ENCODE measurements at places on chromosomes 5 and 9.
A peak's percentile ranks its signal among the peaks of the same experiment; 100 is the strongest.

DNA sequence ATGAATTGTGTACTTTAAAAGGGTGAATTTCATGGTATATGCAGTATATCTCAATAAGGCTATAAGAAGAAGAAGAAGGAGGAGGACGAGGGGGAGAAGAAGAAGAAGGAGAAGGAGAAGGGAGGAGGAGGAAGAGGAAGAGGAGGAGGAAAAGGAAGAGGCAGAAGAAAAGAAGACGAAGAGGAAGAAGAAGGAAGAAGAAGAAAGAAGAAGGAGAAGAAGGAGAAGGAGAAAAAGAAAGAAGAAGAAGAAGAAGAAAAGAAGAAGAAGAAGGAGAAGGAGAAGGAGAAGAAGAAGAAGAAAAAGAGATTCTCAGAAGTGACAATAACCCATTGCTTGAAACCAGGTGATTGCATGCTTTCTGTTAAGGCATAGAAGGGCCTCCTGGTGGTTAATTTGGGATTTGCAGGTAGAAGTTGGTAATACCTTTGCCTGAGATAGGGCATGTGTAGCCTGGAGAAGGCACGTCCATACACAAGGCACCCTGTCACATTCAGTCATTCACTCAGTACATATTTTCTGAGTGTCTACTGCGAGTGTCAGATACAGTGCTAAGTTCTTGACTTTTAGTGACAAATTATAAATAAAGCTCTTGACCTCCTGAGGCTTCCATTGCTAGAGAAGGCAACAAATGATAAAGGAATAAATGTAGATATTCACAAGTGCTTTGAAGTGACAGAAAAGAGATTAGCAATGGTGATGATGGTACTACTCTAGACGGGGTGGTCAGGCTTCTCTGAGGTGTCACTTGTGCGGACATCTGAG is 231.3 kb downstream of the NPR3 start:
- no peak for DNase-seq

GRCh38 chr5:180594311-180595045 is 3.2 kb upstream of the SCGB3A1 start:
- DNase-seq, result no peak

DNA sequence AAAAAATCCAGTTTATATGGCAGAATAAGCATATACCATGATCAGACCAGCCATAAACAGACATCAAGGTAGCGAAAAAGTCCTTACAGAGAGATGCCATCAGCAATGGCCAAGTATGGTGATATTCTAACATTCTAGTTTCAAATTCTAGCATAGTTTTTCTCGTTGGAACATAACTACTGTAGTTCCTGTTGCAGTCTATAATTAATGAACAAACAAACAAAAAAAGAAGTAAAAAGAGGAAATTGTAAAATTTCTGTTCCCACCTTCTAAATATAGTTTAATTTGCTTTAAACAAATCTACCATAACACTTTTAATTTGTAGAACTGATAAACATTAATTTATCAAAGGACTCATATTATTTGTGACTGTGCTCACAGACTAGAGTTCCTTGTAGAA is 9.9 kb upstream of the CD180 start:
- no peak for DNase-seq

DNA sequence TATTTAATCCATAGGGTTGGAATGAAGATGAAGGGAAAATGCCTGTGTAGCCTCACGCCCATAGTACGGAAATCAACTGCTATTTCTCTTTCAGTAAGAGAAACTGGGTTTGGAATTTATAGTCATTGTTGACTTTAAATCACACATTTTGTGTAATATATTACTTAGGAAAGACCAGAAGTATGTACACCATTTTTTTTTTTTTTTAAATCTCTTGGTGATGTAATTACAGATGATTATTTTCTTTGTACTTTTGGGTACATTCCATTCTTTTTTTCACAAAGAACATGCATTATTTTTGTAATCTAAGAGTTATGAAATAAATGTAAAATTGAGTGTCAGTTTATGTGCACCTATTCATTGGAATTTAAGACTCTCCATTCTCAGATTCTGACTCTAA is 45.7 kb downstream of the POC5 start:
- no peak for DNase-seq

DNA sequence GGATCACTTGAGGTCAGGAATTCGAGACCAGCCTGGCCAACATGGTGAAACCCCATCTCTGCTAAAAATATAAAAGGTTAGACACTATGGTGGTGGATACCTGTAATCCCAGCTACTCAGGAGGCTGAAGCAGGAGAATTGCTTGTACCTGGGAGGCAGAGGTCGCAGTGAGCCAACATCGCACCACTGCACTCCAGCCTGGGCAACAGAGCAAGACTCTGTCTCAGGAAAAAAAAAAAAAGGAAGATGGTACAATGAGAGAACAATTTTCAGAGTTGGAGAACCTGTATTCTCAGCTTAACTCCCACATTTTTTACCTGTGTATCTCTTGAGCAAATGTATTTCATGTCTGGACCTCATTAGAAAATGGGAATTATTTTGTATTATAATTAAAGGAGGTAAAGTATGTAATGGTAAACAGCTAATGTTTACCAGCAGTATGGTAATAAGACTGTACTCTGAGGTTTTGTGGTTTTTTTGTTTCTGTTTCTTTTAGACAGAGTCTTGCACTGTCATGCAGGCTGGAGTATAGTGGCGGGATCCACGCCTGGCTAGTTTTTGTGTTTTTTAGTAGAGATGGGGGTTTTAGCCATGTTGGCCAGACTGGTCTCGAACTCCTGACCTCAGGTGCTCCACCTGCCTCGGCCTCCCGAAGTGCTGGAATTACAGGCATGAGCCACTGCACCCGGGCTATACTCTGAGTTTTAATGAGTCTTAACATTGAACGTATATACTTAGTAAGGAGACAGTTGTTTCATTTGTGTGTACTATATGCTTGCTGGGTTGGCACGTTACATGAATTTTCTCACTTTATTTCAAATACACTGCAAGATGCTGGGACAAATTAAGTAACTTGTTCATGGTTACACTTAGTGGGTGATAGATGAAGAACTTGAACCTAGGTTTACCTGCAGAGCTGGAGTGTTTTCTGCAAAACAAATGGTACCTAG is 16.2 kb downstream of the UHRF2 start:
- DNase-seq, result no peak

DNA sequence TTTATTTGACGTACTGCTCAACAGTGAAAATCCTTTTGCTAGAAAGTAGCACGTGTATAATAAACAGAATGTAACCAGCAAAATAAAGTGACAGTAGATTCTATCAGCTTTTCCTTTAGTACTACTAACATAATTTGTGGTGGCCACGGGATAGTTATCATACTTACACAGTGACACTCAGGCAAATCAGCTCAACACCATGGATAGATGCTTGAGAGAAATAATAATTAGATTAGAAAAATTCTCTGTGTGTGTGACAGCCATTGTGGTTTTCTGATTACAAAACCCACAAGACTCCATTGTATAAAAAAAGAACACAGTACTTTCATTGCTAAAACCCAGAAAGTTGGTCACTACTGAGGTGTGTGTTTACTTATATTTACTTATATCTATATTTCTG is 101.1 kb downstream of the MUSK start:
- DNase-seq, result no peak

GRCh38 chr5:173278172-173278571 is 43.2 kb upstream of the NKX2-5 start:
- no peak for DNase-seq

DNA sequence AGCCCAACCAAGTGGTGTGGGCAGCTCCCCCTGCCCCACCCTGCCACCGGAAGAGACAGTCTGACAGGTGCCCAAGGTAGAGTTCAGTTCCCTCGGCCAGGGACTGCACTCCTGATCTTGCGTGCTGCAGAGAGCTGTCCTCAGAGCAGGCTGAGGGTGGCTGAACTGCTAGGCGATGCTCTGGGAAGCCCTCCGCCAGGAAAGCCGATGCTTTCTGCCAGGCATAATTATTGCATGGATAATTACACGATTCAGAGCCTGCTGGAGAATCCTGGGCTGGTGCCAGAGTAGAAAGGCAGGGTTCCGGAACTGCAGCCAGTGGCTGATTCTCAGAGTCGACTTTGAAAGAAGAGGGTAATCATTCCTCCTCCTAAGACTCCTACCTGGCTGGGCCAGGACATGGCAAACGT is 19.3 kb downstream of the KCNIP1 start:
- no peak for DNase-seq

DNA sequence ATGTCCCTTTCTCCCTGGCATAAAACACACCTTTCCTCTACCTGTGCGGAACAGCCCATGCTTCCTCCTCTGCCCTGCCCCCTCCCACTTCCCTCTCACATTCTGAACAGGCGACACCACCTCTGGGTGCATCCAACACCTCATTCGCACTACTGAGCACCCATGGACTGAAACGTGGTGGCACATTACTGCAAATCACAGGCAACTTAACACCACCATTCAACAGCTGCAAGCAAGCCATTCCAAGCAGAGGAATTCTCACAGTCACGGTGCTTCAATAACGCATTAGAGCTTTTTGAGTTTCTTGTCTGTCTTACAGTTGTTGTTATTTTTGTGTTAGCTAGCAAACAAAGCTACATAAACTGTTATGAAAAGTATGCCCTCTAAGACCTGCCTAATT is 298.2 kb upstream of the TAS2R1 start:
- DNase-seq, result no peak

GRCh38 chr5:142095035-142095434 is 13.5 kb upstream of the NDFIP1 start:
- DNase-seq, result no peak

DNA sequence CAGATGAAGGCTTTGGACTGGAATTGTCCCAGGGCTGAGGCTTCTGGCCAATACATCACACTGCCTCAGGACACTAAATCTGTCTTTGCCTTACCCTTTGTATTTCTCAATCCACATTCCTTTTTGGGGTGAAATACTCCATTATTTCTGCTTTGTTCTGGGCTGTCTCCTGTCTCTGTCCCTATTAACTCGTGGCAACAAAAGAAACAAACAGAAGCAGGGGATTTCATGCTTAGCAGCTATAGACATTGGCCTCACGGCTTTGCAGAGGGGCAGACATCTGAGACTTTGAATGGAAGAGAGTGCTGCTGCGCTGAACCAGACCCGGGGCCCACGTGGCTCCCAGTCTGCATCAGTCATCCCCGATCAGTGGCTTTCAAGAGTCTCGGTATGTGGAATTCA is 129.7 kb downstream of the ARL15 start:
- no peak for DNase-seq

- DNase-seq, result no peak
Measured at GRCh38 chr5:123719004-123719403, 207.0 kb downstream of the CSNK1G3 start.

DNA sequence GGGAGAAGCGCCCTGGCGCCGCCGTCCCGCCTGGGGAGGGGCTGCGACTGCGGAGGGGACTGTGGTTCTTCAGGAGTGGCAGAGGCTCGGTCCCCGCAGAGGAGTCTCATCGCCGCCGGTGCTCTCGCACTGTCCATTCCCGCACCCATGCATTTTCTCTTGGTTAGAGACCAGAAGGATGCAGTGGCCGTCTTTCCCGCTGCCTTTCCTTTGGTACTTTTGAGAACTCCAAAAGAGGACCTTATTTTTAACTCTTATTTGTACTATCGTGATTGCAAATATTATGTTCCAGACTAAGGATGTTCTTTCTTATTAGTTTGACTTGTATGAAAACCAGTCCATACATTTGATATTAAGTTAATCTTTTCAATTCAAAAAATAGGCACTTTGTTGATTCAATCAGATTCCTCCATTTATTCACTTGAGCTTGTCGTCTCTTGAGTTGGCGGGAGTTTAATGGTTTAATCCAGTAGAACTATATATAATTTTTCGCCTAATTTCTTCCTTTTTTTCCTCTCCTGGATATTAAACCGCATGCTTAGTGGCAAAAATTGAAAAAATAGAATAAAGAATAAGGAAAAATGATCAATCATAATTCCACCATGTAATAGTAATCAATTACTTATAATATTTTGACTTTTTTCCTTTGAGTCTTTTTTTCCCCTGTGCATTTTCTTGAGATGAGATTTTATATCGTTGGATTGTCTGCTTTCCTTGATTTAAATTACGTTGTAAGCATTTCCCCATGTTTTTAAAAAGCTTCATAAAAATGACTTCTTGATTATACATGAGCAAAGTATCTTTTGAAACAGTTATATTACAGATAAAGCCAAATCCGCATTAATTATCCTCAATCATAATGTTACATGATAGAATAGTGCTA is 861 bp downstream of the ZFYVE16 start:
- DNase-seq, result peak; percentile 73

GRCh38 chr9:78363221-78363620 is 66.3 kb downstream of the PSAT1 start:
- DNase-seq, result no peak

DNA sequence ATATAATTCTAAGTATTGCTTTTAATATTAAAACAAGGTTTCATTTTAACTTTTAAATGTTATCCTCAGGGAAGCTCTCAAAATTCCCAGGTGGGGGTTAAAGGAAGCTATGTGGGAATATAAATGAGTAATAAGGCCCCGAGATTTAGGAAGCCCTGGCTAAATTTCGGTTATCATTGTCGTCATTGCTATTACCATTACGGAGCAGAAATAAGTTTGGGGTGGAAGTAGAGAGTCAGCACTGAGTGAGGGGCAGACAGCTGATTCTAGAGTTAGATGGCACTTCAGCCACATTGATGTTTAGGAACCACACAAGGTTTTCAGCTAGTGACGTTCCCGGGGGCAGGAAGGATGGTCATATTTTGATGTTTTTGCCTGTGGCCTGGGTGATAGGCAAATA is 74.9 kb downstream of the NREP start:
- DNase-seq, result no peak

GRCh38 chr9:93594041-93594756 is 17.8 kb downstream of the PHF2 start:
- DNase-seq, result peak; percentile 69

DNA sequence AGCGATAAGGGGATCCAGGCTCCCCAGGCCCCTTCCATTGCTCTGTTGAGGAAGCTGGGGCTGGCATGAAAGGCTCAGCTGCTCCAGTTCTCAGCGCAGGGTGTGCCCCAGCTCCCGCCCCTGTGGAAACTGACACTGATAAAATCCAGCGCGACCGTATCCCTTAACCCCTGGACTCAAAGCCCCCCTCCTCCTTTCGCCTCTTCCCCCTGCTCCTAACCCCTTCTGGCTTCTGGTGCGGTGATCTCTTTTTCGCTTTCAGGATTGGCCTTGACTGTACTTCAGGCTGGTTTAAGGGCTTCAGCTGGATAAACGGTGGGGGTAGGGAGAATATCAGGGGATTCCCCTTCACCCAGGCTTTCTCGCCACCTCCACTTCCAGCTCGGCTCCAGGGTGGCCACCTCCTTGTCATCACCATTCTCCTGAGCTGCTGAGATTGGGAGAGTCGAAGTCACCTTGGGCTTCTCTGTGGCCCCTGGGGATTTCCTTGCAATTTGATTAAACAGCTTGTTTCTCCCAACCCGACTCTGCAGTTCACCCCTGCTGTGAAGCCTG is 843 bp downstream of the BSPRY start:
- DNase-seq, result no peak

DNA sequence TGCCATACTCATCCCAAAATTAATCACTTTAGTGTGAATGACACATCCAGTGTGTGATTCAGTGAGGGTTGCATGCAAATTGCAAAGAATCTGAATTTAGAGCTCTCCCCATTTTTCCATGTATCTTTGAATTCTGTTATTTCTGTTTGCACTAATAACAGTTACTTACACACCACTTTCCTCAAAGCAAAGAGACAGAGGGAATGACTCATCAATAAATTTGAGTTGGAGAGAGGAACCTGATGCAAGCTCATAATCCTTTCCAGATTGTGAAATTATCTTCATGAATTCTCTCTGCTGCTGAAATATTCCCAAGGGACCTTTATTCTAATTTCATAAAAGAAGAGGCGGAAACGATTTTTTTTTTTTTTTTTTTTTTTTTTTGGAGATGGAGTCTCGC is 204.8 kb downstream of the CDH9 start:
- no peak for DNase-seq

- DNase-seq, result no peak
Measured at GRCh38 chr5:128259607-128260021, 176.0 kb downstream of the SLC12A2 start.

GRCh38 chr5:84378420-84378819 is 6.3 kb downstream of the EDIL3 start:
- no peak for DNase-seq

All from lower lobe of right lung (tissue), 2 donors.